ENCODE measurements at places on chromosomes 2 and 18.

DNA sequence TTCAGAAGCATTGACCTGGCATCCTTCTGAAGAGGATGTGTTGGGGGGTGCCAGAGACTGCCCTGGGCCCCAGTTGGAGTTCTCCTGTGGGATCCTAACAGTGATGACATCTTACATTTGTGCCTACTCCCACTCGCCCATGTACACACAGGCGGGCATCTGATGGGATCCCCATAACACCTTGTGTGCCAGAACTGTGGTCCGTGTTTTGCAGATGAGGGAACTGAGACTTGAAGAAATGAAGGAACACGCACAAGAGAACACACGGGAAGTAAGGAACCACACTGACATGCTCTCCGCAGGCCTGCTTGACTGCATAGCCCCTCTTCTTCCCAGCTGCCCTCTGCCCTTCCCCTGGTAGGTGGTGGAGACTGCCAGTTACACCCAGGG lies 255.3 kb downstream of the MYCN start:
- no peak for DNase-seq

- DNase-seq = peak; percentile 73
These were observed 78.2 kb downstream of the TCF4 start for GRCh38 chr18:55509631-55510324.

GRCh38 chr2:145593280-145593679 lies 1073.4 kb upstream of the ZEB2 start:
- DNase-seq = no peak

- DNase-seq = no peak
These were observed 49.1 kb downstream of the LRPPRC start for GRCh38 chr2:43946685-43947084.

- no peak for DNase-seq
These were observed 3.1 kb downstream of the RAB11FIP5 start for GRCh38 chr2:73109431-73110167.

GRCh38 chr2:159399716-159400415 lies 113.4 kb upstream of the WDSUB1 start:
- no peak for DNase-seq

- DNase-seq = no peak
These were observed 241.4 kb upstream of the SALL3 start for GRCh38 chr18:78738076-78738690.

GRCh38 chr18:23887035-23887434 lies 127.5 kb upstream of the TTC39C start:
- no peak for DNase-seq

GRCh38 chr2:27451095-27451494 lies 8.9 kb downstream of the KRTCAP3 start:
- DNase-seq = no peak

- no peak for DNase-seq
These were observed 22.9 kb upstream of the MTX2 start for GRCh38 chr2:176246331-176246730.

DNA sequence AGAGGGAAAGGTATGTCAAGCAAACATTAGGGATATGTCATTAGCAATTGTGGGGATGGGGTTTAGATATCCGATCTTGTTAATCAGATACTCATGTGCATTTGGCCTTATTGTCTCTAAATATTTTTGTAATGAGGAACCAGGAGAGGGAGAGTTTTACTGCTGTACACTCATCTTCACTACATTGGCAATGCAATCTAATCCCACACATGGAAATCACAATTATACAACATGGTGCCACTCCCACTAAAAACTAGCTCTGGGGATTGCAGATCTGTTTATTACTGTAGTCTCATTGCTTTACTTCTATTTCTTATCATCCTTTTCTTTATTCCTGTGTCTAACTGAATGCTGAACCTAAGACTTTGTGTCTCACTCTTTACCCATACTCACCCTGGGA lies 39.6 kb upstream of the KCNJ3 start:
- DNase-seq = no peak

- peak; percentile 39 for DNase-seq
These were observed 16.6 kb downstream of the FHOD3 start for GRCh38 chr18:36314098-36314497.

- DNase-seq = no peak
These were observed 193.7 kb downstream of the DNER start for GRCh38 chr2:229520691-229521096.

GRCh38 chr2:240129311-240129710 lies 6.8 kb downstream of the COPS9 start:
- no peak for DNase-seq

- no peak for DNase-seq
These were observed 182.0 kb upstream of the SP5 start for GRCh38 chr2:170533156-170533555.

DNA sequence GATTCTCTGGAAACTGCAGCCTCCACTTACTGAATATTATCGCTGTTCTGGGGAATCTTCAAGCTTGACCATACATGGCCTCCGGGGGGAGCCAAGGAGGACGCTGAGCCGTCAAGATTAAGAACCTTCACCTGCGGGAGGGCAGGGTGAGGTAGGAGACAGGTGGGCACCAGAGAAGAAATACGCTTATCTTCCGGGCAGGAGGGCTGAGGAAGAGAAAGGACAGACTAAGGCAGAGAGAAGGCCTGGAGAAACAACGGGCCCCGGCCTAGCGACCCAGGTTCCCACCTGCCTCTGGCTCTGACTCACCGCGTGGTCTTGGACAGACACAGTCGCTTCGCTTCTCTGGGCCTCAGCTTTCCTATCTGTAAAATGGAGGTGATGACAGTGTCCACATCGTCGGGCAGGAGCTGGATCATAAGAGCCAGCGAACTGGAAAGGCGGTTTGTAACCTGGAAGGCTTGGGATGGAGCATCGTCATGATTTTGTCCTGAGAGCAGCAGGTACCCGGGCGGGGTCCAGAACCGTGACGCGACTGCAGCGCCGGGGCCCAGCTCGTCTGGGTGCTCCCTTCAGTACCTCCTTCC lies 659 bp downstream of the ZNF142 start:
- DNase-seq = peak; percentile 69

- DNase-seq = no peak
These were observed 35.8 kb downstream of the FOSL2 start for GRCh38 chr2:28428486-28428885.

- DNase-seq = no peak
These were observed 61.6 kb upstream of the TGFA start for GRCh38 chr2:70615222-70615621.

- DNase-seq = no peak
These were observed 16.9 kb downstream of the ATL2 start for GRCh38 chr2:38360177-38360576.

GRCh38 chr2:116809109-116809508 lies 1005.4 kb upstream of the DDX18 start:
- no peak for DNase-seq

- no peak for DNase-seq
These were observed 90.9 kb upstream of the SMAD2 start for GRCh38 chr18:48021273-48021914.

DNA sequence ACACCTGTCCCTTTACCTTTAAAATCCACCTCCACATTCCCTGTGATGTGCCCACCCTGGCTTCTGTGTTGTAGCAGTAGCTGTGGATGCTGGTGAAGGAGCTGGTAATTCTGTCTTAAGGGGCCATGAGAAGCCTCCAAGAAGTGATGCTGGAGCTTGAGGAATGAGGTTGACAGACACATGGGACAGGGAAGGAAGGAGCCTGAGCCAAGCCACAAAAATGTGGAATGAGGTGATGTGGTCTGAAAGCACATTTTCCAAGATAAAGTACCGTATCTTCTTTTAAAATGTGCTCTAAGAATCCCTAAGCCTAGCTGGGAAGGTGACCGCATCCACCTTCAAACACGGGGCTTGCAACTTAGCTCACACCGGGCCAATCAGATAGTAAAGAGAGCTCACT lies 31.2 kb downstream of the VWA3B start:
- peak; percentile 93 for DNase-seq

DNA sequence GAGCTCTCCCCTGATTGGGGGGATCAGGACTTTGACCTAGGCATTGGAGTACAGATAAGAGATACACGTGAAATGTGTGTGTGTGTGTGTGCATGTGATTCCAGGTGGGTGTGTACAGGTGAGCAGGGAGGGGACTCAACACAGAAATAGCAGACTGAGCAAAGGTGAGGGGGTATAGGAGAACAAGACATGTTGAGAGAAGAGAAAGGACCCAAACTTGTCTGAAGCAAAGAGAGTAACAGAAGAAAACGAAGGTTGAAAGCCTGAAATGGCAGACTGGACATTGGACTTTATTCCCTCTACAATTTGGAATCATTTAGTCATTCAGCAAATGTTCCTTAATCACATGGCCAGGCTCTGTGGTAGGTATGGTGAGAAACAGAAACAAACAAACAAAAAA lies 23.3 kb downstream of the MRO start:
- no peak for DNase-seq

Data from astrocyte of the hippocampus (primary cell).